ENCODE measurements at places on chromosomes 16 and 17.
A peak's percentile ranks its signal among the peaks of the same experiment; 100 is the strongest.

DNA sequence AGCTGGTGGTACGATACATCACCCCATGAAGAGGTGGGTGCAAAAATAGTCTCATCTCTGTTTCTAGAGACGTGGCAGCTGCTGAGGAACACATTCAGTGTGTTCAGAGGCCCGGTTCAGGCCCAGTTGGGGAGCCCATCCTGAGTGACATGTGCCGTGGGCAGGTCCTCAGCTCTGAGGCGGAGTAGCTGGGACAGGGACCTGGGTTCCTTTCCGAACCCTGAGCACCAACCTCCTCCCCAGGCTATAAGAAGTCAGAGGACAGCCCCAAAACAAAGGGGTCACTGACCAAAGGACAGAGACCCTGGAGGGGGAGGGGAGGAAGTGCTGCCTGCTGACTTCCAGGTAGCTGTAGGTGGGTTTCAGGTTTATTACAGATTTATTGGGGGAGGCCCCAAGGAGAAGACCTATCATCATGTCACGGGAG lies 5.1 kb downstream of the LDHD start:
- DNase-seq = no peak

GRCh38 chr17:59746849-59747445 lies 39.5 kb downstream of the VMP1 start:
- no peak for DNase-seq

- no peak for DNase-seq
Measured at GRCh38 chr17:16288860-16289571, 64.3 kb downstream of the CENPV start.

DNA sequence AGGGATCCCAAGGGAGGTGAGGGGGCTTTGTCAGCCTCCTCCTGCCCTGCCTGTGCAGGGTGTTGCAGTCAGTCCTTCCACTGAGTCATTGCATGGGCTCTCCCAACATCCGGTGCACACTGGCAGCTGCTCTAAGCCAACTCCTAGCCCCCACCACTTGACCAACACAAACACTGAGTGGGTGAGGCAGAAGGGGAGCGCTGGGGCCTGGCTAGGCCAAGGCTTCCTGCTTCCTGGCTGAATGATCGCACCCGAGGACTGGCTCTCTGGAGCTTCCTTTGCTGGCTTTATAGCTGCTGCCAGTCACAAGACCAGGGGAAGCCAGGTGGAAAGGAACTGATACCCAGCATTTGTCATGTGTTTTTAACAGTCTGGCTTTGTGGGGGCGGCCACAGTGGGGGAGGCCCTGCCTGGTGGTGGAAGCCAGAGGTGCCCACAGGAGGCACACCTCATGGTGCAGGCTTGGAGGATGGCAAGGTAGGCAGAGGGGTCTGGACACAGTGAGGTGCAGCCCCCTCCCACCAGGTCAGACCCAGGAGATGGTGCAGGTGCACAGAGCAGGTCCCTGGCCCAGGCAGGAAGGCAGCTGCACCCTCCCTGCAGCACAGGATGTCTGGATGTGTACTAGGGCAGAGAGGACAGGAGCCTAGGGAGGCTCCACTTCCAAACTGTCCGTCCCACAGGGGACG lies 6.8 kb downstream of the MPG start:
- DNase-seq = peak; percentile 73

DNA sequence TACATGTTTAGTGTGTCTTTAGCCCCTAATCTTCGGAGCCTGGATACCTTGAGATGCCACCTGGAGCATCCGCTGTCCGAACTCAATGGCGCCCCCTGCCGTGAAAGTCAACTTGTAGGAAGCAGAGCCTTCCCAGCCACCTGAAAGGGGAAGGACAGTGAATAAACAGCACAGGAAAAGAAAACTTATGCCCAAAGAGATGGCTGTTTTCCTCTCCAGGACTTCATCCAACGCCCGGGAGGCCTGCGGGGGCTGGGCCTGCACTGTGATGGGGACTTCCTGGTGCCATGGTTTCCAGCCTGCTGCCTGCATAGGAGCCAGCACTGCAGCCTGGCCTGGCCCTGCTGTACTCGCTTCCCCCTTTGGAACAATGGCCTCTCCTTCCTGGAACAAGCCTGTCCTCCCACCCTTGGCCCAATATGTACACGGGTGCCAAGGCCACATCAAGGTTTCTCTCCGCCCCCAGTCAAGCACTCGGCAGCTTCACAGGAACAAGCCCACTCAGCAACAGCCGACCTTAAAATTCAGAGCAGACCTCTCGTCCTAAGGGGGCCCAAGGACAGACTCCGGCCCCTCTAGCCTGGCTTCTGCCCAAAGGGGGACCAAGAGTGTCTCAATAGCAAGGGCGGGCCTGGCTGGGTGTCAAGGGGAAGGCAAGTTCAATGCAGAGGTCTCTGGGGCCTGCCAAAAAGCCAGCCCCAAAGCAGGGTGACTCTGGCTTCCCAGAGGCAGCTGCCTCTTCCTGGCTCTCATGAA lies 4.5 kb upstream of the UNC13D start:
- no peak for DNase-seq

- DNase-seq = peak; percentile 20
Measured at GRCh38 chr16:57479205-57479975, 6.9 kb downstream of the DOK4 start.

DNA sequence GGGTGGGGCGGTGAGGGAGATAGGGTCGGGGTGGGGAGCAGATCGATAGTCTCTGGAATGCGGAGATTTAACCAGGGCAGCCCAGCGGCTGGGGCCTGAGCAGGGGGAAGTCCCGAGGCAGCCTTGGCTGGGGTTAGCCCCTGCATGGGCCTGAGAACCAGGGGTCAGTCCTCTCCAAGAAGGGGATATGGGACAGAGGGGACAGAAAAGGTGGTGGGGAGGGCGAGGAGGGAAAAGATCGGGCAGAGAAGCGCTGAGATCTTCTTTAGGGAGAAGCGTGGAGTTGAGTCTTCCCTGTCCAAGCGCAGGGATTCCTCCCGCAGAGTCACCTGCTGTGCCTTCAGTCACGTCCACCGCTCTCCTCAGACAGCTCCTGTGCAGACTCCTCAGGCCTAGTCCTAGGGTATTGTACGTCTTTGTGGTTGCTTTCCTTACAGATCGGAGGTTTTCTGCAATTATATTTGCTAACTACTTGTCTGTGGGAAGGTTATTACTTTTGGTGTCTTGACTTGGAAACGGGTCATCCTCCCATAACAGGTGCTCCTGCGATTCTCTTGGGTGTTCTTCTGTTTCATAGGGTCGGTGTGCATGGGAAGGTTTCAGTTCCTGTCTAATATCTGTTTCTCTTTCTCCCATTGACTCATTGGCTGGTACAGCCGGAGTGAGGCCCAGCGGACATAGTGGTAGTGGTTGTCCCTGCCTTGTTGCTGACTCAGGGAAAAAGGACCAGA lies 952 bp downstream of the CD300A start:
- DNase-seq = no peak

DNA sequence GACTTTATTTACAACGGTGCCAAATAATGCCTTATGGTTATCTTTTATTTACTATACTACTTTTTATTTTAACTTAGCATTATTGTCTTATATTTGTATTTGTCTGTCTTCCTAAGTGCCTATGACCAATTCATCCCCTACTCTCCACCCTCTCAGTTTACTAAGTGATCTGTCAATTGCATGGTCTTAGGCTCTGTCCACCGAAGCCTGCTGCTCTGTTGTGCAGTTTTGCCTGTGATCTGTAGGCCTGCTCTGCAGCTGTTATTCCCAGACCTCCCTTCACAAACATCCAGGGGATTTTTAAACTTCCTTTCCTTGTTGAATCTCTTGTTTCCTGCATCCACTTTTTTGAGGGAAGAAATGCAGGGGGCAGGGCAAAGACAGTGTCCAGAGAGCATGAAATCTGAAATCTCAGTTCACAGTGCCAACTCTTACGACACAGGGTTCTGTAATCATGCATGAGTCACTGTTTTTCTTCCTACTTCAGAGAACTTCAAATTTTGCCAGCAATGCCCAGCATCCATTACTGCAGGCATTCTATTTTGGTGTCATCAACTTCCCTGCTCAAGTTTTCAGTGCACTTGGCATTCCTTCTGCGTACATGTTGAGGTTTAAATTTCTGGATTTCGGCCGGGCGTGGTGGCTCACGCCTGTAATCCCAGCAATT lies 11.4 kb downstream of the SLFN5 start:
- DNase-seq = peak; percentile 95

All from HS-5 (cell line).